ENCODE measurements at places on chromosomes 5 and 9.

- DNase-seq: no peak
Measured at GRCh38 chr9:10700291-10700690, 87.5 kb upstream of the PTPRD start.

DNA sequence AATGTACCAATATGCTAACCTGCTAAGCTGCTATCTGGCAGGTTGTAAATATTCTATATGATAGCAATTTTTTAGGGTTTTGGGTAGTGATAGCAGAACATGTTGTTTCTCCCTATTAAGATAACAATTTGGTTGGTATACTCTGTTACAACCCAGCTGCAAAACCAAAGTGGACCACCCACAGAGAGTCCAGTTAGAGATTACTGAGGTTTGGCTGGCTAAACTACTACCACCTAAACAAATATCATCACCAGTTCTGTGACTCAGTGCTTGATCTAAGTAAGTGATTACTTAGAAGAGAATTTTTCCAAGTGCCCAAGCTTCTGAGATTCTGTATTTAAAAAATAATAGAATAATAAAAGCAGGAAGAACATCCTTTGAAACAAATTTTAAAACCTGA, 72.3 kb downstream of the XRCC4 start:
- DNase-seq: no peak

DNA sequence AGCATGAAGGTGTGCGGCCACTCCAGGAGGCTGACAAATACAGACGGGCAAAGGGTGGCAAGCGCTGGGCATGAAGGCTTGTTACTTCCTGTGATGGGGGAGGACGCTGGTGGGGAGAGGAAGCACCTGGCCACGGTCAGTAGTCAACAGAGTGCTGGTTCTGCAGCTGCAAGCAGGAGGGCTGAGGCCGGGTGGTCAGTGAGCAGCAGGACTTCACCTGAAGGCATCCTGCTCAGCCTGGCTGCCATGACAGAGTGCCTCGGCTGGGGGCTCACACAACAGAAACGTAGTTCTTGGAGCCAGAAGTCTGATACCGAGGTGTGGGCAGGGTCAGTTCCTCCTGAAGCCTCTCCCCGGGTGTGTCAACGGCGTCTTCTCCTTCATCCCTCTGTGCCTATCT, 118.6 kb upstream of the IRX4 start:
- no peak for DNase-seq

- no peak for DNase-seq
Measured at GRCh38 chr5:98770209-98770910, 3.1 kb upstream of the RGMB start.

DNA sequence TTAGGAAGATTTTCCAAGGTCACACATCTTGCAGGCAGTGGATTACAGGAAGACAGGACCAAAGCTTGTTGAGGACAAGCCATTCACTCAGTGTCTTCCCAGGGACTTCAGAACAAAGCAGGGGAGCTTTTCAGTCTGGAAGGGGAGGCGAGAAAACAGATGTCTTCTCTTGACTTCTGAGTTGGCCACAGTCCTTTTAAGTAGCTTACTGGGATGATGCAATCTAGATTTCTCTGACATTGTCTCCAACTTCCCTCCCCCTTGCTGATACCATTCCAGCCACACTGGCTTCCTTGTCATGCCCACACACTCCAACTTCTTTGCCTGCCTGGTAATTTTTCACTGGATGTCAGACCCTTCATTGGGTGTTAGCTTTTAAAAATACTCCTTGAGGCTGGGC, 174.2 kb upstream of the TBC1D2 start:
- no peak for DNase-seq

- no peak for DNase-seq
Measured at GRCh38 chr9:99253772-99254431, 31.8 kb downstream of the SEC61B start.

DNA sequence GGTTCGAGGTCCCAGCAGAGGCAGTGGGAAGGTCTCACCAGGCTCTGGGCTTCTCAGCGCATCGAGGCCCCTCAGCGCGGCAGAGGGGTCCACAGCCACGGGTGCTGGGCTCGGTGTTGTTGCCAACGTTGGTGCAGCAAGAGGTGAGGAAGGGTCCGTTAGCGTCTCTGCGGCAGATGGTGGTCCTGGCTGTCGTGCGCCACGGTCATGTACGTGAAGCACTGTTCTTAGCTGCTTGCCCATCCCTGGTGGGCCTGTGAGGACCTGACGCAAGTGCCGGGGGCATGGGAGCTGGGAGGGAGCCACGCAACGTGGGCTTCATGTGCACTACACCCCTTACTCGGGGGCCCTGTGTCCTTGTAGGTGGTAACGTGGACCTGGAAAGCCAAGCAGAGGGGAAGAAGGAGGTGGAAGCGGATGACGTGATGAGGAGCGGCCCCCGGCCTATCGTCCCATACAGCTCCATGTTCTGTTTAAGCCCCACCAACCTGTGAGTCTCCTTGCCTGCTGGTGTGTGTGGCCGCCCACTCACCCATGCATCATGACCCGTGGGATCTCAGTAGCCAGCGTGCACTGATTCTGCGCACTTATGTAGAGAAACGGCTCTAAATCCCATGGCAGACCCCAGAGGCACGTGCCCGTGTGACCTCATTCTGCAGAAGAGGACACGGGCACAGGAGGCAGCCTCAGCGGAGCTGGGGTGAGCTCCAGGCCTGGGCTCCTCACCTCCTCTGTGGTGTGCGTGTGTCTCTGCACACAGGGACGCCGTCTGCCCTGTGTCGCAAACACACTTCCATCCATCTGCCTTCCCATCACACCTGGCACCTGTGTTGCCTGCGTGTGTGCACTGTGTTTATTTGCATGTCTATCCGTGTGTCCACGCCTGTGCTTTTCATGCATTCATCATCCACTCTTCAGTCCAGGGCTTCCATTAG, 166.1 kb downstream of the CACNA1B start:
- DNase-seq: peak; percentile 30

DNA sequence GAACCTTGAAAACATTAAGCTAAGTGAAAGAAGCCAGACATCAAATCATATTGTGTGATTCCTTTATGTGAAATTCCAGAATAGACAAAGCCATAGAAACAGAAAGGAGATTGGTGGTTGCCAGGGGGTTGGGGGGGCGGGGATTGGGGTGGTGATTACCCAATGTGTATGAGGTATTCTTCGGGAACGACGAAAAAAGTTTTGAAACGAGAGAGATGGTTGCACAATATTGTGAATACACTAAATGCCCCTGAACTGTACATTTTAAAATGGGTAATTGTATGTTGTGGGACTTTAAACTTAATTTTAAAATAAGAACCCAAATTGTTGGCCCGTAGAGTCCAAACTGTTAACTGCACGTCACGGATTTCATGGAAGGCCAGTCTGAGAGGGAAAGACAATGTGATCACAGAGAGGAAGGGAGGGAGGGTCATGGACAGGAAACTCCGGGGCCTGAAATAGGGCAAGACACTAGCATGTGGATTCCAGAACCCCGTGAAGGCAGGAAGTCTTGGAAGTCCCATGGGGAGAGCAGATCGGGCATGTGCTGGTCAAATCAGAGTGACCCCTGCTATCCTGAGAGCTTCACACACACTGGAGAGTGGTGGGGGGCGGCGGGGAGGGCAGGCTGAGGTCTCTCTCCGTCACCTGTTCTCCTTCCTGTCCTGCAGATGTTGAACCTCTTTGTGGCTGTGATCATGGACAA, 218.4 kb downstream of the CACNA1B start:
- DNase-seq: no peak

DNA sequence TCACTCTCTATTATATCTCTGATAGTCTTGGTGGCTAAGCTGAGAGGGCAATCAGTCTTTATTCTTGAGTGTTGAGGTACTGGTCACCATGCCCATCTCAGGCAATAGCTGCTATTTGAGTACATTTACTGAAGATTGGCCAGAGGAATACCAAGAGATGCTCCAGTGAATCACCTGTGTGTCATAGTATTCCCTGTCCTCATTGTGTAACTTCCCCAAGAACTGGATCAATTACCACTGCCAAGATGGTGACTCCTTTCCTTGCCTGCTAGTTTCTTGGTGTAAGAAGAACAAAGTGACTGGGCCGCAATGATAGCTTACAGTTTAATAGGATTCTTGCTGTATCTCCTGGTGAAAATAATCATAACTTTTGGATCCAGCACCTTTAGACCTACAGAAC, 418.7 kb upstream of the KIF2A start:
- DNase-seq: no peak

DNA sequence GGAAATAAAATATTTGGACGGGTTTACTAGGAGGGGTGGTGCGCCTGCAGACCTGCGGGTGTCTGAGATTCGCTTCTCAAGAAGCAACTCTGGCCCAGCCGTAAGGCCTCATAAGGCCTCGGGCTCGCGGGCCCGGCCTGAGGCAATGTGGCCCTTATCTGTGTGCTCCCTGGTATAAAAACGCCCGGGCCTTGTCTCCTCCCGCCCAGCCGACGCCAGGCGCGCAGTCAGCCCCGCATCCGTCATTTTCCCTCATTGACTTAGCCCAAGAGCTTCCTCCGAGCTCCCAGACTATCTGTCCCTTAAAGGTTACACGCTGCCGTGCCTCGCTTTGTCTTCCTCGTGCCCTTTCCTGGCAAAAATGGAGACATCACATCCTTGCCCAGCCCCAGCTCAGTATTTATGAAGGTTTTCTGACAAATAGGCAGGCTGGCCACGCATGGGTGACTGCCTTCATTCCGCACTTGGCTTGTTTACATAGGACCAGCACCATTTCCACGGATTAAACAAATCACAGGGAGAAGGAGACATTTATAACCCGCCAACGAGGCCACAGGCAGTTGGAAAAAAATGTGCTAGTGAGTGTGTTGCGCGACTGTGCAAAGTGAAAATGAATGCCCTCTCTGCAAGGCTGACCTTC, 74.5 kb upstream of the TBCA start:
- DNase-seq: no peak

- no peak for DNase-seq
Measured at GRCh38 chr5:32000731-32001130, 173.4 kb downstream of the GOLPH3 start.

- no peak for DNase-seq
Measured at GRCh38 chr5:147704544-147704943, 78.0 kb downstream of the JAKMIP2 start.

- no peak for DNase-seq
Measured at GRCh38 chr5:63686181-63686580, 276.1 kb downstream of the HTR1A start.

GRCh38 chr9:134641173-134641989, at the start of gene COL5A1:
TSS of gene COL5A1 (plus strand) at chr9:134641803. CDS start at chr9:134642188, 385 bp downstream.
- DNase-seq: peak; percentile 95

DNA sequence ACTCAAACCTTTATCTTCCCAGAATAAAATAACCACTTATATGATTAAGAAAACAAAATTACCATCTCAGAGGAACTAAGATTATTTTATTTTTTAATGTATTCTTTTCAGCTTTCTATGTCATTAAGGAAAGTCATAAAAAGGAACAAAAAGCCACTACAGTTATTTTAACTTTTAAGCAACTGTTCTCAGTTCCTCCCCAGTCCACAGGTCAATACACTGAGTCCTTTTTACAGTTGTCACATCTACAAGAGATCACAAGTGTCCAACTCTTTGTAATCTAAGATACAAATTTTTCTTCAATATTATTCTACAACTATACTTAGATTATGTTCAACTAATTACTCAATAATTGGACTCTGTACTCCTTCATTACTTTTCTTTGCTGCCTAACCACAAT, 782.8 kb upstream of the ACO1 start:
- DNase-seq: no peak

- DNase-seq: no peak
Measured at GRCh38 chr5:81904861-81905260, 67.0 kb upstream of the ATG10 start.

GRCh38 chr5:10737880-10738279, 23.2 kb downstream of the DAP start:
- DNase-seq: no peak

- no peak for DNase-seq
Measured at GRCh38 chr5:175614223-175614815, 43.6 kb upstream of the HRH2 start.

DNA sequence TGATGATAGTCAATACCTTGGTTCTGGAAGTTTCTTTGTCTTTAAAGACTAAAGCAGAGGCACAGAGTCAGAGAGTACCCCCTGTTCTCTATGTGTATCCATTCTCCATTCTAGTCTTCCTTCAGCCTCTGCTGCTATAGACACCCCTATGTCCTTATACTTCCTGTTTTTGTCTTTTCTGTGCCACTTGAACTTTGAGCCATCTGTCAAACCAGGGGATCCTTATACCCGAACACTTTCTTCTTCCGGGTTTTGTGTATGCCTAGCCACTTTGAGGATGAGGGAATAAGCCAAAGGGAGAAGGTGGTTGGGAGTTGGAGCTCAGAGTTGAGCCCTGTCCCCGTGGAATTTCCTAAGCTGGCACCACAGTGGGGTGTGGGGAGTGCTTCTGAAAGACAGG, 61.1 kb upstream of the IL6ST start:
- no peak for DNase-seq

- DNase-seq: no peak
Measured at GRCh38 chr9:91814753-91815152, 135.3 kb downstream of the ROR2 start.

- no peak for DNase-seq
Measured at GRCh38 chr9:68979538-68980314, 34.2 kb downstream of the PRKACG start.

DNA sequence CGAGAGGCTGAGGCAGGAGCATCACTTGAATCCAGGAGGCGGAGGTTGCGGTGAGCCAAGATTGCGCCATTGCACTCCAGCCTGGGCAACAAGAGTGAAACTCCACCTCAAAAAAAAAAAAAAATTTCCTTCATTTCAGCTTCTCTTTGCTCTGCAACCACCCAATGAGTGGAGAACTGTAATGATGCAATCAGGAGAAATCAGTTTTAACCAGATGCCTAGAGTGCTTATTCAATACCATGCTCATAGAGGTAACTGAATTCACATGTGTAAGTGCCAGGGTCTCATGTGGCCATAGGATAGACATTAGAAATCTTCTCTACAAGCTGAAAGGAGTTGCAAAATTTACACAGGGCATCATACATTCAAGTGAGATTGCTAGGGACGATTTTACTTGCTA, 70.6 kb downstream of the HMHB1 start:
- no peak for DNase-seq

DNA sequence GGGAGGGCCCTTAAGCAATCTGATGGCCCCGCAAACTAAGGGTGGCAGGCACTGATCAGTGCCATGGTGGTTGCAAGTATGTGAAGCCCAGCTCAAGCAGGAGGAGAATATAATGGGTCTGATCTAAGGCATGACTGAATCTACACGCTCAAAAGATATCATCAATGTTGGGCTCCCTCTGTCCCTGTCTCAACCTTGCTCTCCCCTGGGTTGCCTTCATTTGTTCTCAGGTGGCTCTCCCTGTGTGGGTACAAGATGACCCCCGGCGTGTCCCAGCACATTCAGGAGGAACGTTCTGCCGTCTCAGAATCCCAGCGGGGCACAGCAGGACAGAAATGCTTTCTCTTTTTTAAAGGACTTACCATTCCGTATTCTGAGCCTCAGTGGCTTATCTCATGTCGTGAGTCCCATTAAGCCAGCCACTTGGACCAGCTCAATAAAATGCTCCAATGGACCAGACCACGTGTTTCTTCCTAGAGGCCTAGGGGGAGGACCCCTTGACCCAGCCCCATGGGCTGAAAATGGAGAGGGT, 12.0 kb upstream of the RNF130 start:
- DNase-seq: no peak

- DNase-seq: no peak
Measured at GRCh38 chr5:2003690-2004365, 121.1 kb upstream of the IRX4 start.
